G401 (cell line): ENCODE measurements at places on chromosomes 4 and X.

GRCh38 chrX:22634751-22635150 lies 362.0 kb downstream of the CBLL2 start:
- DNase-seq = no peak

- no peak for DNase-seq
Measured at GRCh38 chrX:137118136-137118535, 84.3 kb upstream of the GPR101 start.

DNA sequence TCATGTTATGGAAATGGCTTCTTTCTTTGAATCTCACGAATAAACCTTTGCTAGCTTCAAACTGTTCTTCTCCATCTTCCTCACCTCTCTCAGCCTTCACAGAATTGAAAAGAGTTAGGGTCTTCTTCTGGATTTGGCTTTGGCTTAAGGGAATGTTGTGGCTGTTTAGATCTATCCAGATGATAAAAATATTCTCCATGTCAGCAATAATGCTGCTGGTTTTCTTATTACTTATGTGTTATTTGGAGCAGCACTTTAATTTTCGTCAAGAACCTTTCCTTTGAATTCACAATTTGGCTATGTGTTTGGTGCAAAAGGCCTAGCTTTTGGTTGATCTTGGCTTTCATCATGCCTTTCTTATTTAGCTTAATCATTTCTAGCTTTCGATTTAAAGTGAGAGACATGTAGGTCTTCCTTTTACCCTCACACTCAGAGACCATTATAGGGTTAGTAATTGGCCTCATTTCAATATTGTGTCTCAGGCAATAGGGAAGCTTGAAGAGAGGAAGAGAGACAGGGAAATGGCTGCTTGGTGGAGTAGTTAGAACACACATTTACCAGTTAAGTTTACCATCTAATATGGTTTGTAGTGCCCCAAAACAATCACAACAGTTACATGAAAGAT lies 5.1 kb upstream of the ADAM29 start:
- DNase-seq = no peak

GRCh38 chrX:132757066-132757623 lies 201.3 kb downstream of the HS6ST2 start:
- no peak for DNase-seq

- no peak for DNase-seq
Measured at GRCh38 chr4:16011173-16011572, 48.2 kb upstream of the FGFBP2 start.

- no peak for DNase-seq
Measured at GRCh38 chrX:50629774-50630173, 159.1 kb upstream of the DGKK start.

GRCh38 chrX:14871767-14872166 lies 1.1 kb downstream of the FANCB start:
- no peak for DNase-seq

- DNase-seq = peak; percentile 76
Measured at GRCh38 chr4:827209-828081, 1.5 kb upstream of the CPLX1 start.

GRCh38 chr4:102778720-102779119 lies 18.0 kb upstream of the MANBA start:
- DNase-seq = no peak

DNA sequence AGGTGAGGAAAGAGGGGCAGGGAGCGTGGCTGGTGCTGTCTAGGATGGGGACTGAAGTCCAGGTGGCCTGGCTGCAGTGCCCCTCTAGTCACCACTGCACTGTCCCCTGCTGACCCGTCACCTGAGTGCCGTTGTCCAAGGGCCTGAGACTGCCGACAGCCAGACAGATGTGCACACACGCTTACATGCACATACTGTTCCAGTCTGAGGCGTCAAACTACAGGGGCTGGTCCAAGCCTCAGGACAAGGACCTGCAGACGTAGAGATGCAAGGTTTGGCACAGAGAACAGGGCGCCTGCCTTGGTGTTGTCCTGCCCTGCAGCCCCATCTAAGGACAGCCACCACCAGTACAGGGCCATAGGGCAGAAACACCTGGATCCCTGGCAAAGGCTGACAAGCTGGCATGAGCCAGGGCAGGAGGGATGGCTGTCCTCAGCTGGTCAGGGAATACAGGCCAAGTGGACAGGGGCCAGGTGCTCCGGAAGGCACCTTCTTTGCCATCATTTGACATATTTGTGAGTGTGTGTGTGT lies 1.7 kb downstream of the SLC2A9 start:
- DNase-seq = no peak

DNA sequence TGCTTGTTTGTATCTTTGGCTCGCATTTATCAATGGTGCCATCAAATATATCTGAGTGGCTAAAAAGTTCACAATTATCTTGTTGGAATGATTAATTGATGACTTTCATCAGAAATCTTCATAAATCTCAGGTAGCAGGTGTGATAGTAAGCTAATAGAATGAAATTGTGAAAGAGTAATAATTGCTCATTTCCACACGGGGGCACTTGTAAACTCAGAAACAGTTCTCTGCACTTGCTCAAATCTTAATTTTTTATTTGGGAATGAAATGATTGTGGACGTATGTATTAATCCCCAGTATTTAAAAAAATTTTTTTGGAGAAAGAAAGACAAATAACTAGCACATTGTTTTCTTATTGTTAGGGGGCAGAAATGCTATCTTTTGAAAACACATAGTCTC lies 132.8 kb downstream of the DTHD1 start:
- peak; percentile 12 for DNase-seq

GRCh38 chr4:6753103-6753560 lies 29.4 kb upstream of the KIAA0232 start:
- DNase-seq = no peak

DNA sequence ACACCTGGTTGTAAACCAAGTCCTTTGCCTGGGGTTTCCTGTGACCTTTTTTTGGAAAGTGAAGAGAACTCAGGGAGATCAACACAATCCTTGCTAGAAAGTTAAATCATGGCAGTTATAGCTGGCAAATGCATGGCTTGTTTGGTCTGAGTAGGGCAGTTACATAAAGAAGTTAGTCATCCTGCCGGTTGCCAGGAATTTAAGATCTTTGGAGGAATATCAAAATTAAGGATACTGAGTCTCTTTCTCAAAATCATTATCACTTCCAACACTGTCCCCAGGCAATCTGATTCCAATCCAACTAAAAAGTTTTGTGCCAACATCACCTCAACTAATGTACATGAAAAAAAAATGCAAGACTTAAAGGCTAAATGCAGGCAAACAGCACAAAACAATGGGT lies 40.3 kb downstream of the C4orf54 start:
- no peak for DNase-seq

GRCh38 chr4:146132445-146132844 lies 43.1 kb upstream of the LSM6 start:
- no peak for DNase-seq

GRCh38 chr4:126269106-126269505 lies 954.4 kb downstream of the FAT4 start:
- DNase-seq = no peak

DNA sequence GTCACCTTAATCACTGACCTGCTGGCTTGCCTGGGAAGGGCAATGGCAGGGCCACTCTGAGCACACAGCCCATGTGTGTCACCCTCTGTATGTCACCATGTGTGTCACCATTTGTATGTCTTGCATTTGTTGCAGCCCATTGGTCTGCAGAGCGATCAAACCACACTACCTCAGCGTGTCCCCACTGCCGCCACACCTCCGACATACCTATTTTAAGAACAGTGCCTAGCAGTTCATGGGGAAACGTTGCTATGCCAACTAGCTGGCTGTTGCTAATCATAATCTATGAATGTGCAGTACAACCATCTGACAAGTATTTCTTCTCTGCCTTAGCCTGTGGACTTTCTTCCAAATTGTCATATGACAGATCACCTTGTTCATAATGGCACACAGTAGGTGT lies 8.0 kb upstream of the CRMP1 start:
- DNase-seq = no peak

DNA sequence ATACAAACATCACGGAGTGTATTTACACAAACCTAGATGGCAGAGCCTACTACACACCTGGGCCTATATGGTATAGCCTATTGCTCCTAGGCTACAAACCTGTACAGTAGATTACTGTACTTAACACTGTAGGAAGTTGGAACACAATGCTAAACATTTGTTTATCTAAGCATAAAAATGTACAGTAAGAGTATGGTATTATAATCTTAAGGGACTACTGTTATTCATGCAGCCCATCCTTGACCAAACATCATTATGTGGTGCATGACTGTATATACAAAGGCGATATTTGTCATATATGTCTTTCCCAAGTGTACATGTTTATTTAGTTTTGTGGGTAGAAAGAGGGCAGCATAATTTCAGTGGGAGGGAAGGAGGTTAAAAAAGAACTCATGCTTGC lies 177.7 kb upstream of the FSTL5 start:
- DNase-seq = no peak

DNA sequence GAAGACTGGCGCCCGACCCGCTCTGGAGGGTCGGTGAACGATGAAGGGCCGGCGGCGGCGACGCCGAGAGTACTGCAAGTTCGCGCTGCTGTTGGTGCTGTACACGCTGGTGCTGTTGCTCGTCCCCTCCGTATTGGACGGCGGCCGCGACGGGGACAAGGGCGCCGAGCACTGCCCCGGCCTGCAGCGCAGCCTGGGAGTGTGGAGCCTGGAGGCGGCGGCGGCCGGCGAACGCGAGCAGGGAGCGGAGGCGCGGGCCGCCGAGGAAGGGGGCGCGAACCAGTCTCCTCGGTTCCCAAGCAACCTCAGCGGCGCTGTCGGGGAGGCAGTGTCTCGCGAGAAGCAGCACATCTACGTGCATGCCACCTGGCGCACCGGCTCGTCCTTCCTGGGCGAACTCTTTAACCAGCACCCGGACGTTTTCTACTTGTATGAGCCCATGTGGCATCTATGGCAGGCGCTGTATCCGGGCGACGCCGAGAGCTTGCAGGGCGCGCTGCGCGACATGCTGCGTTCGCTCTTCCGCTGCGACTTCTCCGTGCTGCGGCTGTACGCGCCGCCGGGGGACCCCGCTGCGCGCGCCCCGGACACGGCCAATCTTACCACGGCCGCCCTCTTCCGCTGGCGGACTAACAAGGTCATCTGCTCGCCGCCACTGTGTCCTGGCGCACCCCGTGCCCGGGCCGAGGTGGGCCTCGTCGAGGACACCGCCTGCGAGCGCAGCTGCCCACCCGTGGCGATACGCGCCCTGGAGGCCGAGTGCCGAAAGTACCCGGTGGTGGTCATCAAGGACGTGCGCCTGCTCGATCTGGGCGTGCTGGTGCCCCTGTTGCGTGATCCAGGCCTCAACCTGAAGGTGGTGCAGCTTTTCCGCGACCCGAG lies 568 bp downstream of the CHST7 start:
- DNase-seq = no peak

DNA sequence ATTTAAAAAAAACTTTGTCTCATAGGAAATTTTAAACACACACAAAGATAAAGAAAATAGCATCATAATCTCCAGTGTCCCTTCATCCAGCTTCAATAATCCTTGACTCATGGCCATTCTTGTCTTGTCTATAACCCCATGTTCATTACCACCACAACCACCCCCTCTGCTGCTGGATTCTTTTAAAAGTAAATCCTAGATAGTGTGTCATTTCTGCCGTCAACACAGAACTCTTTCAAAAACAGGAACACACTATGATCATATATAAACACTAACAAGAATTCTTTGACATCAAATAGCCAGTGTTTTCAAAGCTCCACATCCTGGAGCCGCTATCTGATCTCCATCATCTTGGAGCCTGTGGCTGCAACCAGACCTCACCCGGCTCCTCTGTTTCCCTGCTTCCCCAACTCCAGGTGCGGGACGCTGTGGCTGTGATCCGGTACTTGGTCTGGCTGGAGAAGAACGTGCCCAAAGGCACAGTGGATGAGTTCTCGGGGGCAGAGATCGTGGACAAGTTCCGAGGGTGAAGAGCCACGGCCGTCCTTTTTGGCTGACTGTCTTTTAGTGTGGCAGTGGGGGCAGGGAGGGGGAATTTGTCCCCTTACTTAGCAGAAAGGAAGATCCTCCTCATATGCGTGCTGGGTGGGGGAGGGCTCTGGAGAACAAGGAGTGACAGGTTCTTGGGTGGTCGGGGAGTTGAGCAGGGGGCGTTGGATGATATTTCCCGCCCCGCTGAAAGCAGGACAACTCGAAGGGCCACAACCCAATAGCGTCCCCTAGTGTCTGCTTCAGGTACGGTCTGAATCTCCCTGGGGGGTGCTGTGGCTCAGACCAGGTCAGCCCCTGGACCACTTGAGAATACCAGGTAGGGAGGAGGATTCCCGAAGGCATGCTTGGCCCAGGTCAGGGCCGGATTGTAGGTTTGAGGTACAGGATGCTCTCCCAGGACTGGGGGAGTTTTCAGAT lies 15.6 kb downstream of the XPNPEP2 start:
- no peak for DNase-seq

DNA sequence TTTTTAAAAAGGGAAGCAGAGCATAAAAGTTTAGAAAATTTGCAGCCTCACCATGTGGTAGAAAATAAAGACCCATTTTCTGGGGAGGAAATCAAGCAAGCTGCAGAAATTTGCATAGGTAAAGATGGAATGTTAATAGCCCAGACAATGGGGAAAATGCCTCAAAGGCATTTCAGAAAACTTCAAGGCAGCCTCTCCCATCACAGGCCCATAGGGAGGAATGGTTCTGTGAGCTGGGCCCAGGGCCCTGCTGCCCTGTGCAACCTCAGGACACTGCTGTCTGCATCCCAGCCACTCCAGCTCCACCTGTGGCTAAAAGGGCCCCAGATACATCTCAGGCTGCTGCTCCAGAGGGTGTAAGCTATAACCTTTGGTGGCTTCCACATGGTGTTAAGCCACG lies 137.9 kb downstream of the INPP4B start:
- no peak for DNase-seq

- no peak for DNase-seq
Measured at GRCh38 chrX:9383655-9384054, 81.2 kb upstream of the TBL1X start.

DNA sequence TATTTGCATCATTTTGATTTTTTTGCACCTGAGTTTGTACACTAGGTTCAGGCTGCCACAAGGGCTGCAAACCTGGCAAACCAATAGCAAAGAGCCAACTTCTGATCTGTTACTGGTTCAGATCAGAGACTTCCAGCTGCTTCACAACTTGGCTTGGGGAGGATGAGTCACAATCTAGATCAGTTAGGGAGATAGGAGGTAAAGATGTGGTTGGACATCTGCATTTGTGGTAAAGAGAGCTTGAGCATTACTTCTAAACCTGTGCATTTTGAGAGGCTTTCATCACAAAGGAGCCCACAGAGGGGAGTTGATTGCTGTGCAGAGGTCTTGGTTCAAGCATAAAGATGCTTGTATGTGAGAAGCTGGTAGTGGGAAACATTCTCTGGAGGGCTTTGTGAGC lies 34.5 kb downstream of the LINC00632 start:
- no peak for DNase-seq

GRCh38 chr4:88219099-88219498 lies 60.7 kb upstream of the ABCG2 start:
- peak; percentile 70 for DNase-seq

DNA sequence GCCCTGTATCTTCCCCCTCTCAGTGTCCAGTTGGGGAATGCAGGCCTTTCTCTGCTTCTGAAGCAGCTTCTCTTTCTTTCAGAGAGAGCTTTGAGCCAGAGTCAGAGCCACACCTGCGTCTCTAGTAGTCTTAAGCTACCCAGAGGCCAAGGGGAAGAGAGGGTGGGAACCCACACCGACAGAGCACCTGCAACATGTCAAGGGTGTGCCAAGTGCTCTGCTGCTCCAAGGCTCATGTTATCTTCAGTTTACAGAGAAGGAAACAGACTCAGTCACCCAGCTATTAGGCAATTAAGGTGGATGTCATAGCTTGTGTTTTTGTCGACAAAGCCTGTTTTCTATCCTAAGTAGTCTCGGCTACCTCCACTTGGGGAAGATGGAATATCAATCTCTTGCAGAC lies 22.7 kb upstream of the RNF212 start:
- DNase-seq = no peak

GRCh38 chr4:2642968-2643367 lies 106.5 kb downstream of the FAM193A start:
- no peak for DNase-seq

GRCh38 chr4:23887173-23887572 lies 2.7 kb downstream of the PPARGC1A start:
- no peak for DNase-seq
